ENCODE measurements at places on chromosomes 1 and 21. TPM values are rescaled to one million over a fixed set of nuclear protein-coding genes. Genes with fewer than 3 reads are reported as not detected.

The SPTA1 gene
- total RNA-seq: 0.33 TPM

The TRNP1 gene
- 1.6 TPM for total RNA-seq

- no peak for DNase-seq
These were observed 782.2 kb upstream of the NCAM2 start for GRCh38 chr21:20215959-20216358.

DNA sequence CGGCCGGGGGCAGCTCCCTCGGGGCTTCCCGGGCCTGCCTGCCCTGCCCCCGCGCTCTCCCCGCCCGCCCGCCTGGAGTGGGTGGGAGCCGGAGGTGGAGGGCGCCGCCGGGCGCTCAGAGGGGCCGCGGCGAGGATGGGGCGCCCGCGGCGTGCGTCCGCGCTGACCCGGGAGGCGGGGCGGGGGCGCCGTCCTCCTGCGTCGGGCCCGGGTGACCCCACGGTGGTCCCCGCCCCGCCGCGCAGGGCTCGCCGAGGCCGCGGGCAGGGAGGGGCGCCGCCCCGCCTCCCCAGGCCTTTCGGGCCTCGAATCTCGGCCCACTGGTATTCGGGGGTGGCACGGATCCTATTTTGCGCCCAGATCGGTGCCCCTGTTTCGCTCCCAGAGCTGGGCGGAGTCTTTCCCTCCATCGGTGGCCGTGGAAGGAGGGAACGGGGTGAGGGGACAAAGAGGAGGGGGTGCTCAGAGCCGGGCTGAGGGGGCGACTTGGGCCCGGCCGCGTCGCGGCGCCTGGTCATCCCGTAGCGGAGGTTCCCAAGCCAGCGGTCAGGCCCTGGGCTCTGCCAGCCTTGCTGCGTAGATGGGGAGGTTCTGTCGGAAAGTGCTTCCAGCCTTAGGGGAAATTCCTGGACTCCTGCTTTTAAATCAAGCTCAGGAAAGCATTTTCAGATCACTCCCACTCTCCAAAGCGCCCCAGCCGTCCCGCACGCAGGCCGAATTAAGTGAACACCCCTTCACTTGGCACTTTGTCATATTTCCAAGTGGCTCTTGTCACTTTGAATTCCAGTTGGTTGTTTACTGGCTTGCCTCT, 545 bp downstream of the PATJ start:
- DNase-seq: peak; percentile 40

GRCh38 chr1:194055536-194055935, 869.1 kb upstream of the B3GALT2 start:
- DNase-seq: no peak

- DNase-seq: no peak
These were observed 17.9 kb upstream of the MIIP start for GRCh38 chr1:12001249-12001917.

- no peak for DNase-seq
These were observed 374.9 kb upstream of the BRINP3 start for GRCh38 chr1:190852611-190853010.

GRCh38 chr1:118588566-118588965, 399.6 kb downstream of the TBX15 start:
- no peak for DNase-seq

All from breast epithelium (tissue), 4 donors.